OCI-M1 (cell line): ENCODE measurements at places on chromosomes 13 and 19.

GRCh38 chr13:78606471-78607408, 3.4 kb upstream of the POU4F1 start:
- DNase-seq: no peak

DNA sequence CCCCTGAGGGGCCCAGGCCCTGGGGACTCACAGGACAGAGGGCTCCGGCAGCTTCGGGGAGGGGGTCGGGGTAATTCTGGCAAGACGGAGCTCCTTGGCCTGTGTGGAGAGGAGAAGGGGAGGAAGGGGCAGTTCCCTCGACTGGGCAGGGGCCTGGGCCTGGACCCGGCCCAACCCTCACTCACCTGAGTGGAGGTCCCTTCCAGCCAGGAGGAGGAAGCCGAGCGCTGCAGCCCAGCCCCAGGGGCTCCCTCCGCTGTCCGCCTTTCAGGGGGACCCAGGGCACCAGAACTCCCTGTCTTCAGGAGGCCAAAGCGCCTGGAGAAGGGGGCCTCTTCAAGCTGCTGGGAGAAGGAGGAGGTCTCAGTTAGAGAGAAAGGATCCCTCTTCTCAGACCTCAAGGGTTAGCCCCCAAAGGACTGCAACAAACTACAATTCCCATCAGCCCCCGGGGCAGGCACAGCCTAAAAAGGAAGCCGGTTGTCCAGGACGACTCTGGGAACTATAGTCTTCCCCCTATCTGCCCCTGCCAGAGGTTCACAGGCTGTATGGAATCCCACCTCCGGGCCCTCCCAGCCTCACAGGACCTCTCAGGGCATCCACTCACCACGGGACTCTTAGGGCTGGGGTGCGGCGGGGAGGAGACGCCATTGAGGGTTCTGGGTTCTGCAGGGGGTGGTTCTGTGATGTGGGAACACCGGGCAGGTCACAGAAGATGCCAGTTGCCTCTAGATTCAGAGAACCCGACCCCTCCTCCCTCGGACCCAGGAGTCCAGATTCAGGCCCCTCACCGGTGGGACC, 19.8 kb downstream of the EPS8L1 start:
- peak; percentile 32 for DNase-seq

- DNase-seq: no peak
Observed at GRCh38 chr13:84569366-84569765, 687.1 kb upstream of the SLITRK1 start.

- no peak for DNase-seq
Observed at GRCh38 chr13:74569251-74569650, 435.0 kb upstream of the KLF12 start.

GRCh38 chr19:6239401-6239844, 40.4 kb downstream of the MLLT1 start:
- no peak for DNase-seq

GRCh38 chr19:55579766-55580621, 654 bp downstream of the ZNF579 start:
- DNase-seq: peak; percentile 32

GRCh38 chr13:29746148-29746677, 104.2 kb downstream of the UBL3 start:
- DNase-seq: no peak

- DNase-seq: no peak
Observed at GRCh38 chr13:45199711-45200110, 1.1 kb downstream of the KCTD4 start.

DNA sequence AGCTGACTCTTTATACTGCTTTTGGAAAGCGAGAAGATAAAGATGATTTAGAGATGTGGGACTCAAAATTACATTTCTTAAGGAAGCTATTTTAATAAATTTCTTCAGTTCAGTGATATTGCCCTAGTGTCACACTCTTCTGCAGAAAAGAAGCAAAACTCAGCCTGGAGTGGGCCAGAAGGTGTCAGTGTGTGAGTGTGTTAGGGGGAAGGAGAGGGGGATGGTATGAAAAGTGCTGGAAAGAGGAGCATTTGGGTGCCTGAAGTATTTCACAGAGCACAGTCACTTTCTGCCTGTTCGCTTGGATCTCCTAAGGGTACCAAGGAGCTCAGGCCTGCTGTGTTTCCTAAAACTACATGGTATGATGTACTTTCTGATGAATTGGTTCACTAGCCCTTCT, 84.5 kb upstream of the FRY start:
- peak; percentile 22 for DNase-seq

DNA sequence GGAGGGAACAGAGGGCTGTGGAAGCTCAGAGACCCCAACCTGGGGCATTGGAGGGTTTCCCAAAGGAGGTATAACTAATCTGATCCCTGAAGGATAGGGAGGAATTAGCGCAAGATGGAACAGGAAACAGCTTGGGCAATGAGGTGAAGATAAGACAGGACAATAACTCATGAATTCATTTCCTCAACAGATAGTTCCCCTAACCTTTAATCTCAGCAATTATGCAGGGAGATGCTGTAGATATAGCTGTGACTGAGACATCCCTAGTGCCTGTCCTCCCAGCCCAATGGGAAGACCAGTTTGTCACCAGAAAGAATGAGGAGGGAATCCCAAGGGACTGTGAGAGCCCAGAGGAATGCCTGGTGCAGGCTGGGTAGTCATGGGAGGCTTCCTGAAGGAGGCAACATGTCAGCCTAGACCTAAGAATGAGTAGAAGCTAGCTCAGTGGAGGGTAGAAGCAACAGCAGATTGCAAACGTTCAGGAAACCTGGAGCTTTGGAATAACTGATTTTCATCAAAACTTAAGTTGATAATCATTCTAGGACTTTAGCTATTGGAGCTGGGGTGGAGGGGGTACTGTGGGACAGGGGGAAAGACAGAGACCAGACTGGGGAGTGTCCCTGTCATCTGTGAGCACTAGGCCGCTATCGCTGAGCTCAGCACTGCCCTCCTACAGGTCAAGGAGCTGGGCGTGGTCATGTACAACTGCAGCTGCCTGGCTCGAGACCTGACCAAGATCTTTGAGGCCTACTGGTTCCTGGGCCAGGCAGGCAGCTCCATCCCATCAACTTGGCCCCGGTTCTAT, 18.8 kb downstream of the HIPK4 start:
- no peak for DNase-seq

GRCh38 chr19:57667228-57667627, 1.5 kb upstream of the ZSCAN4 start:
- no peak for DNase-seq

DNA sequence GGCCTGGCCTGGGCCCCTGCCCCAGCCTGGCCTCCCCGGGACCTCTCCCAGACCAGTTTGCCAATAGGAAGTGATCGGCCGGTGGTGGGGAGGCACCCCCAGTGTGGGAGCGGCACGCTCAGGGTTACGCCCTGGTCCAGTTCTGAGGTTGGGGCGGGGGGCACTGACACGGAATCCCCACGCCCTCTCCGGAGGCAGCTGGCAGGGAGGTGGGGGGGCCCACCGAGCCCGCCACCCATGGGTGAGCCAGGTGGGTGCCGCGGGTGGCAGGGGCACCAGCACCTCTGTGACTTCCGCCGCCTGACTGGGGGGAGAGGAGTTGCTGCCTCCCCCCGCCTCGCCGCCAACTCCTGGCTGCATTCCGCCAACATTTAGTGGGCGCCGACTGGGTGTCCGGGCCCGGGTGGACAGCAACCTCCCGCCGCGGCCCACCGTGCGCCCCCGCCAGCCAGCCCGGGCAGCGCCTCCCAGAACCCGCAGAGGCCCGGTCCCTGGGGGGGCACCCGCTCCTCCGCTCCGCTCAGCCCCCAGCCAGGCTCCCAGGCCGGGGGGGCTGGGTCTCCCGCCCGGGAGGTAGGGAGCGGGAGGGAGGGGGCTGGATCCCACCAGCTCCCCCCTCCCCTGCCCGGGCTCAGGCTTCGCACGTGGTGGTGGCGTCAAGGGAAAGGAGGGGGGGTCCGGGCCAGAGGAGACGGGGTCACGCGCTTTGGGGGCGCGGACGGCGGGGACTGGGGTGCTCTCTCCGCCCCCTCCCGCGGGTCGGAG, 2.0 kb downstream of the ZBTB7A start:
- peak; percentile 22 for DNase-seq

- no peak for DNase-seq
Observed at GRCh38 chr13:51481656-51482055, 28.8 kb upstream of the INTS6 start.

DNA sequence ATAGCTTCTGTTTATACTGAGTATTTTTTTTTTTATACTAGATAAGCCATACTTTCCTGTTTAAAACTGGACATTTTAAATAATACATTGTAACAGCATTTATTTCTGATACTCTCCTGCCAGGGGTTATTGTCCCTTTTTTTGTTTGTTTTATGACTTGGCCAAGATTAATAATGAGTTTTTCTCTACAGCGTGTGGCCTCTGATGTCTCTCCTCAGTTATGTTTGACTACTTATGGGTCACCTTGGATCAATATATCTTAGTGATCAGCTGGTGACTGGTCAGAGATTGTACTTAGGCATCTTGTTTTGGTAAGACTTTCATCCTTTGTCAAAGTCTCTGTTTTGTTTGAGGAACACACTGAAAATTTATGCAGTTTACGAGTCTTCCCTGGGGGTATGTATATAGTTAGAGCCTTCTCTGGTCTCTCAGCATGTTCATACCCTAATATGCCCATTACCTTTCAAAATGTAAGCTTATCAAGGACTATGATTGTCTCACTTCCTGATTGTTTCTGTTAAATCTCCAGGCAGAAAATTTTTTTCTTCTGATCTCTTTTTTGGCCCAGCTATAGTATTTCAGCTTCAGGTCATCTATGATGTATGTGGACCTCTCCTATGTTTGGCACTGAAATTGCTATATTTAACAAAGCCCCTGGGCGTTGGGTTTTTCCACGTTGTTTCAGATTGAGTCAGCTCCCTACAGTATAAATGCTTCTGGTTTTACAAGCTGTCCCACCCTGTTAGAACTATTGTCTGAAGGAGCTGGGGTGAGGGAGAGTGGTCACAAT, 87.9 kb downstream of the URI1 start:
- no peak for DNase-seq

DNA sequence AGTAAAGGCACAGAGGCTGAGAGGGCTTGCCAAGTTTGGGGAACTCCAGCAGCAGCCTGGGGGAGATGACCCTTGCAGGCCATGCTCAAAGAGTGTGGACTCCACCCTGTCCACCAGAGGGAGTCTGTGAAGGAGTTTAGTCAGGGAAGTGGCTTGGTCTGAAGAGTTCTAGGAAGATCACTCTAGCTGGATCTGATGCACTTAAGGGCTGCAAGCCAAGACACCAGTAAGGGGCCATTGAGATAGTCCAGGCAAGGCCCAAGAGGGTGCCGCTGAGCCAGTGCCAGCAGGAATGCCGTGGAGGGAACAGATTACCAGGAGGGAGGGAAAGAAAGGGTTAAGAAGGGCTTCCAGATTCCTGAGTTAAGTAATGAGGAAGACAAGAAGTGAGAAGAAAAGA, 68.7 kb downstream of the ZAR1L start:
- peak; percentile 79 for DNase-seq

GRCh38 chr19:46970815-46971214, 48.8 kb upstream of the NPAS1 start:
- DNase-seq: no peak

GRCh38 chr19:51824281-51825005, 29.5 kb downstream of the FPR3 start:
- DNase-seq: no peak

DNA sequence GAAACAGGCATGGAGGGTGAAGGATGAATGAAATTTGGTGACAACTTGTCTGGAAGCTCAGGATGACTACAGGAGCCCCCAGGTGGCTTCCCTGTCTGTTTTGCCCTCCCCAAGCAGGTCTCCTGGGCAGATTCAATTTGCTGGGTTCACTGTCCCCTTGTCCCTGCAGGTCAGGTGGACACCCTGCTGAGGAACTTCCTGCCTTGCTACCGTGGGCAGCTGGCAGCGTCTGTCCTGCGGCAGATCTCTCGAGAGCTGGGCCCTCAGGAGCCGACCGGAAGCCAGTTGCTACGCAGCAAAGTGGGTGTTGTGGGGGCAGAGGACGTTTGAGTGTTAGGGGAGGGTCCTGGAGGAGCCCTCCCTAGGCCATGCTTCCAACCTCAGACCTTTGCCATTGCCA, 19.1 kb downstream of the PGLS start:
- DNase-seq: no peak

GRCh38 chr19:50465986-50466705, 10.2 kb upstream of the EMC10 start:
- DNase-seq: no peak

DNA sequence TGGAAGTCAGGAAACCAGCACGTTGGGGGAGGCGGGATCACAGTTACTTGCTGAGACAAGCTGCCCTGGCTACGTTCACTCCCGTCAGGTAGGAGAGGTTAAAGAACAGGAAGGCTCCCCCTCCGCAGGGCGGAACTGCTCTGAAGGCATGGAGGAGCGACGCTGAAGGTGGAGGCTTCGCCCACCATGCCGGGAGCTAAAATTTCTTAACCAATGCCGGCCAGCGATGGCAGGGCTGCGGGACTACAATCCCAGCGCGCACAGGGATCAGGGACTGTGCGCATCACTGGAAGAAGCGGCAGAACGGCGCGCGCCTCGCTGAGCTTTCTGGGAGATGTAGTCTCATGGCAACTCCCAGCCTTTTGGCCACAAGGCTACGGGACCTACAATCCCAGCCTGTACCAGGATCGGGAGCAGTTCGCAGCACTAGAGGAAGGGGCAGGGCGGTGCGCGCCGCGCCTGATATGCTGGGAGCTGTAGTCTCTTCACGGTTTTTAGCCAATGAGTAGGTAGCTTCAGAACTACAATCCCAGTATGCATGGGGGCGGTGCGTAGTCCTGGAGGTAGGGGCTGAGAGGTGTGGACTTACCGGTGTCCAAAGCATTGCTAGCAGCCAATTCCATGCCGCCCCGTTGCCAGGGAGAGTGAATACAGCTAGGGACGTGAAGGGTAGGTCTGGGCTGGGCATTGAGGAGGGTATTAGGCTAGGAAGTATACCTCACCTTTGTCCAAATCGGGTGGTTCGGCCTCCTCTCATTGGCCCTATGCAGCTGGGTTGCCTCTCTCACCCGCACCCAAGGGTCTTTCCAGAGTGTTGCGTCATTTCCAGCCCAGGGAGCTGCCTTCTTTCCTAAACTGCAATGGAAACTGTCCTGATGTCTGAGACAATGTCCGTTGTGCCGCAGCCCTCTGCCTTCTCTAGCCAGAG, 12.8 kb upstream of the ZNF682 start:
- DNase-seq: peak; percentile 98

DNA sequence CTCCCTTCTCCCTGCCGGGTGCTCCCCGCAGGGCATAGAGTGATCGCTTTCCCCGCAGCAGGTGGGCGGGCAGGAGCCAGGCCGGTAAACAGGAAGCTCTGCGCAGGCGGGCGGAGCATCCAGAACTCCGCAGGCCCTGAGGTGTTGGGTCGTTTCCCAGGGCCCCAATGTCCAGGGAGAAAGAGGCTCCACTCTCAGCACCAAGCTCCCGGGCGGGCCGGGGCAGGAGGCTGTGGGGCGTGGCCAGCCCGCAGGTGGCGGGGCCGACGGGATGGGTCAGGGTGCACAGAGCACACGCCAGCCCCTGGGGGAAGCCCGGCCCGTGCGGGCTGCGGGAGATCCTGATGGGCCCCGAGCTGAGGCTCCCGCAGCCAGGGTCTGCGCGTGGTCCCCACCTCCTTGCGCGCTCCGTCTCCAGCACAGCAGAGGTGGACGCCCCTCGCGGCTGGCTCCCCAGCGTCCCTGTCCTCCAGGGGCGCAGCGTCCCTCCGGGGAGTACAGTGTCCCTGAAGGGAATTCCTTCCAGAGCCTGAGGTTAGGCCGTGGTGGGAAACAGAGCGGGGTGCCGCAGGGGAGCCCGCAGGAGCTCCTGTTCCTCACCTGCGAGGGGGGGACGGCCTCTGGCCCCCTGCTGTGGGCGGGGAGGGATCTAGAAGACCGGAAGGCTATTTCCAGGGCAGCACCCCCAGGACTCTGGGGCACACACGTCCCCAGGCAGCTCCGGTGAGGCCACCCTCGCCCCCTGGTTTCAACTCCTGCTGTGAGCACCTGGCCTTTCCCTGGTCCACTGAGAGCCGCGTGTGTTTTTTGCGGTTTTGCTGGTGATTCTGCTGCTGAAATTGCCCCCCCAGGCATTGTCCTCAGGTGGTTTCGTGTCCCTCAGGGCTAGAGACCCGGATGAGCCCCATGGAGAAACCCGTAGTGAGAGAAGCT, 12.2 kb downstream of the PIP5K1C start:
- DNase-seq: no peak
